ENCODE measurements at places on chromosomes 3 and 15.

DNA sequence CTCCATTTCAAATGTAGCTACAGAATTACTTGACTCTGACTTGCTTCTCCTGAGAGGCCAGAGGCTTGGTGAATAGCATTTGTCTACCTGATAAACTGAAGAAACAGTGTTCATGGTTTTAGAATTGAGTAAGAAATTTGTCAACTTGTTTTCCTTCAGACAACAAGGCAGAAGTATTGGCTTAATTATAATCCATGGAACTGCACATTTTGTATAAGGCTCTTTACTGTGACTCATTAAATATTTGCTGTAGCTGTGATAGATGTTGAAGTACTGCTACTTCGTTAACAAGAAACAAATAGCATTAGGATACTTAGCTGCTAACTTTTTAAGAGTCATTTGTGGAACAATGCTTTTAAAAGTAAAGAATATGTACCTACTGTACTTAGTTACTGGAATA, 4.6 kb downstream of the UNC13C start:
- no peak for DNase-seq

DNA sequence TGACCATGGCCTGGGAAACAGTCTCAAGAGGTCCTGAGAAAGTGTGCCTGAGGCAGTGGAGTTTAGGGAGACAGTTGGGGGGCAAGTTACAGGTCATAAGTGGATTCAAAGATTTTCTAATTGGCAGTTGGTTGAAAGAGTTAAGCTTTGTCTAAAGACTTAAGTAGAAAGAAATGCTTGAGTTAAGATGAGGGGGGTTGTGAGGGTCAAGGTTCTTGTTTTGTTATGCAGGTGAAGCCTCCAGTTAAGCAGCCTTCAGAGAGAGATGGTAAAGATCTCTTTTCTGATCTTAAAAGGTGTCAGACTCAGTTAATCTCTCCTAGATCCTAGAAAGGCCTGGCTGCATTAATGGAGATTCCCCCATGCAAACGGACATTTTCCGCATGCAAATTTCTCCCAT, 356.3 kb upstream of the C2CD4B start:
- no peak for DNase-seq

DNA sequence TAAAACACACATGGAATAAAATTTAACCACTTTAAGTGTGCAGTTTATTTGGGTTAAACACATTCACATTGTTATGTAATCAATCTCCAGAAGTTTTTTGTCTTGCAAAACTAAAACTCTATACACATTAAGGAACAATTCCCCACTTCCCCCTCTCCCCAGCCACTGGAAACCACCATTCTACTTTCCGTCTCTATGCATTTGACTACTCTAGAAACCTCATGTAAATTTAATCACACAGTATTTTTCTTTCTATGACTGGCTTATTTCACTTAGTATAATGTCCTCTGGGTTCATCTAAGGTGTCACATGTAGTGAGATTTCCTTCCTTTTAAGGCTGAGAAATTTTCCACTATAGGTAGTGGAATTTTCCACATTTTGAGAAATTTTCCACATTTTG, 568.7 kb upstream of the UBE2E2 start:
- no peak for DNase-seq

DNA sequence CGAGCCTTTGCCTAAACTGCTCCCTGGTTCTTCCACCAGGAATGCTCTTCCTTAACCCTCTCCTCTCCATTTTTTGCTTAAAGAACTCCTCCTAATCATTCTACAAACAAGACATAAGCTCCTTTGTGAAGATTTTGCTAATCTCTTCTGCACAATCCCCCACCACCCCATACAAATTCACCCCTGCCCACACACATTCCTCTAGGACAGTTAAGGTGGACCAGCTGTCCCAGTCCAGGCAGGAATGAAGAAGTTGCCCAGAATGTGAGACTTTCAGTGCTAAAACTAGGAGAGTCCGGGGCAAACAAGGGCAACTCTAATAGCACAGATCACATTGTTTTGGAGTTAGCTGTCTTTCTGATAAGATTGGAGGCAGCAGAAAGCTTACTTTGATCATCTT, 13.9 kb upstream of the FAM174B start:
- DNase-seq: no peak

GRCh38 chr3:13015286-13016082, 57.7 kb downstream of the IQSEC1 start:
- no peak for DNase-seq

- DNase-seq: no peak
These were observed 1.0 kb downstream of the SPTBN5 start for GRCh38 chr15:41892621-41893421.

GRCh38 chr3:179533274-179533673, 29.5 kb upstream of the ACTL6A start:
- no peak for DNase-seq

GRCh38 chr3:144968750-144969350, 997.2 kb downstream of the DIPK2A start:
- no peak for DNase-seq

GRCh38 chr3:117019082-117019713, 309.6 kb downstream of the TUSC7 start:
- peak; percentile 68 for DNase-seq

DNA sequence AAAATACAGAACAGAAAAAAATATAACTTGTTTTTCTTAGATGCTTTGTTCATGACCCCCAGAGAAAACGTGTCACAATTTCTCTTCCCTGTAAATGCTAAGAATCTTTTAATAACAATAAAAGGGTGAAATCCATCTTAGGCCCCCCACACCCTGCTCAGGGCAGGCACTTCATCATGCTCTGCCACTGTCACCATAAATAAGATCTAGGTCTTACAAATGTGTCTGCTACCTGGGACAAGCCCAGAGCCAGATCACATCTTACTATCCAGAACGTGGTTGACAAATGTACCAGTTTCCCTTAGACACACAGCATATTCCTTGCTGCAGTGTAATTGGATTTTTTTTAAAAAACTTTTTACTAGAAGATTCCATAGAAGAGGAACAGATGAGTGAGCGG, 795.4 kb downstream of the AGBL1 start:
- no peak for DNase-seq

DNA sequence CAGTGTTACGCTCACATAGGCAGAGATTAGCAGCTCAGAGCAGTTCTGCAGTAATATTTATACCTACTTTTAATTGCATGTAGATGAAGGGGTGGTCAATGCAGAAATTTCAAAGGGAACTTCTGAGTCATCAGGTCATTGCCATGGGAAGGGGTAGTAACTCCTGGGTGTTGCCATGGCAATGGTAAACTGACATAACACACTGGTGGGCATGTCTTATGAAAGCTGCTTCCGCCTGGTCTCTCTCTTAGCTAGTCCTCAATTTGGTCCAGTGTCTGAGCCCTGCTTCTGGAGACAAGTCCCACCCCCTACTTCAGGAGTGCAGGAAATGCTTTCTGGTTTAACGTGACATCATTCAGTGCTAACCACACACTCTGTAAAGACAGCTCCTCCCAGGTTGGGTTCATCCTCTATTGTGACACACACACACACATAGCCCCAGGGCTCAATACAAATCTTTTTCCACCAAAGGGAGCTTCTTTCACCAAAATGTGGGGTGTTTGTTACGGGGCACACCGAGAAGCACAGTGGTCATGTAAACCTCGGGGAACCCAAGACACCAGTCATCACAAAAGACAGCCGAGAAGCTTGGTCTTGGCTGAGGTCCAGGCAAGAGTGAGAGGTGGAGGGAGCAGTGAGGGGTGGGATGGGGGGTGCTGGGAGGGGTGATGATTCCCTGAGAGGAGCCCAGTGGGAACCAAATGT, 74.5 kb downstream of the TLE3 start:
- no peak for DNase-seq

- DNase-seq: no peak
These were observed 22.5 kb upstream of the PLXND1 start for GRCh38 chr3:129629011-129629410.

- DNase-seq: no peak
These were observed 49.2 kb downstream of the CYFIP1 start for GRCh38 chr15:22930782-22931484.

DNA sequence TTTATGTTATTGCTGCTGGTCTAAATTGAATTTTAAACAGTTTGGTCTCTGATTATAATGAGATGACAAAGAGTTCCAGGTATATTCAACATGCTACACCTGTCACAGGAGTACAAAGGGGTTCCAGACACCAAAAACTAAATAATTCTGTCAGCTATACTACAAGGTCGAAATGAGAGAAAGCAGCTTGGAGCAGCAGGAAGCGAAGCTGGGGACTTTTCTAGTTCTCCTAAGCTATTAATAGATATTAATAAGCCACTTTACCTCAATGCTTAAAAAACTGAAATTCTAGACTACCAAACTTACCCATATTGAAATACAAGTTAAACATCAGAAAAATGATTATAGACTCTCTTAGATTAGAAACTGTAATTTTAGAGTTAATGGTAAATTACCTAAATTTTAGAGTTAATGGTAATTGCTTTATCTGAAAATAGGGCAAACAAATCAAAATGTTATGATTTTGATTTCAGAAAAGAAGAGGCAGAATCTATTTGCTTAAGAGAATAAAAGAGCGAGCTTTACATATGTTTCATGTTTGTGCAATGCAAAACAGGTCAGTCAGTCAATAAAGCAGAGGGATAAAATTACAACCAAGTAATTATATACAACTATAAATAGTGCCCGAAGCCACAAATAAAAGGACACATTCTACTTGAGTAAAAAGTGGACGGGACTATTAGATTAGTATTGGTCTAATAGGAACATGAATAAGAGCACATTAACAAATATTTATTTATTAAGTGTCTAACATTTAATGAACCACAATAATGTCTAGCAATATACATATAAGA, 16.8 kb downstream of the HSPBAP1 start:
- DNase-seq: no peak

- DNase-seq: no peak
These were observed 14.0 kb downstream of the VPS13C start for GRCh38 chr15:62046078-62046743.

- no peak for DNase-seq
These were observed 56.5 kb downstream of the SIDT1 start for GRCh38 chr3:113588806-113589205.

GRCh38 chr3:15645740-15646501, 44.4 kb downstream of the BTD start:
- DNase-seq: no peak

DNA sequence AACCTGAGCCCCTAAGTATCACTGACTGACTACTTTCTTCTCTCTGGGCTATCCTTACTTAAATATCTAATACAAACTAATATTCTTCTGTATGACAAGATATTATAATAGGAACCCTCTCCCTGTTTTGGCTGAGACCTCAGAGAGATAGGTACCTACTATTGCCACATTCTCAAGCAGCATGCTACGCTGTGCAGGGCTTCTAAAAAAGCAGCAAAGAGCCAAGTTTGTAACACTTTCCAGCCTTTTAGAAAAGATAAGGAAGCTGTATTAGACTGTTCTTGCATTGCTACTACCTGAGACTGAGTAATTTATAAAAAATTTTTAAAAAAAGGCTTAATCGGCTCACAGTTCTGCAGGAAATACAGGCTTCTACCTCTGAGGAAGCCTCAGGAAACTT, 126.8 kb upstream of the ABI3BP start:
- DNase-seq: no peak

- no peak for DNase-seq
These were observed 31.5 kb upstream of the MLF1 start for GRCh38 chr3:158539414-158540014.

DNA sequence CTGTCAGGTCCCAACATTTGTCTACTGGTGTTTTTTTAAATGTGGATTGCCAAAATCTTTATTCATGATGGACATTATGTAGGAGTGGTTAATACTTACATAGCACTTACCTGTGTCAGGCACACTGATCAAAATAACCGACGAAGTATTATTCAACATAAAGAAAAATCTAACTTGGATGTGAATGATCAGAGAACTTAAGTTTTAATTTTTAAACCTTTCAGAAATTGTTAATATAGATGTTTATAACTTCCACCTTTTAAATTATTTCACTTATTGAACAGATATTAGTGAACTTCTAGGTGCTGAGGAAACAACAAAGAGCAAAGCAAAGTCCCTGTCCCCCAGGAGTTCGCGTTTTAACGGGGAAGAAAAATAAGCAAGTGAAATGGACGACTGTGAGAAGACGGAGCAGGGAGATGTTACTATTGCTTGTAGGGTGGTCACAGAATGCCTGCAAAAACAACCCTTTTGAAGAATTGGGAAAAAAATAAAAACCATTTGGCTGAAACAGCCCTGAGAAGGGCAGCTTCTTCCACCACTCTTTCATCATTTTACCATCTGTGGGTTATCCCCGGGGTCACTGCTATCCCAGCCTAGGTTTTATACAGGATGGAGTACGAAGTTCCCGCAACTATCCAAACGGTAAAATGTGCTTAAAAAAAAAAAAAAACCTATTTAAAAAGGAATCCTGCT, 915 bp upstream of the APH1B start:
- DNase-seq: no peak

DNA sequence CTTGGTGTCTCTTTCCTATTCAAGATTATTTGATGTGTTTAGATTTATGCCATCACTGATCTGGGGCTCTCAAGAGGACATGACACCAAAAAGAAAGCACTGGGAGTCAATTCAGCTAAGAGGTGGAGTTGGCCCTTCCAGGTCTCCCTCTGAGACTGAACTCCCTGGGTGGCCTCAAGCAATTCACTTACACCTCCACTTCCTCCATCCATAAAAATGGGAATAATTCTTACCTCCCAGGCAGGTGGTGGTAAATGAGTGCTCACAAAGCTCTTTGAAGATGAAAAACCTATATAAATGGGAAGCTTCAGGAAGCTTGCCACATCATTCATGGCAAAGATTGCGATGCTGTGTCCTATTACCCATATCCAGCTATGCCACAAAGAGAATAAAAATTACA, 59.2 kb upstream of the ICE2 start:
- no peak for DNase-seq

DNA sequence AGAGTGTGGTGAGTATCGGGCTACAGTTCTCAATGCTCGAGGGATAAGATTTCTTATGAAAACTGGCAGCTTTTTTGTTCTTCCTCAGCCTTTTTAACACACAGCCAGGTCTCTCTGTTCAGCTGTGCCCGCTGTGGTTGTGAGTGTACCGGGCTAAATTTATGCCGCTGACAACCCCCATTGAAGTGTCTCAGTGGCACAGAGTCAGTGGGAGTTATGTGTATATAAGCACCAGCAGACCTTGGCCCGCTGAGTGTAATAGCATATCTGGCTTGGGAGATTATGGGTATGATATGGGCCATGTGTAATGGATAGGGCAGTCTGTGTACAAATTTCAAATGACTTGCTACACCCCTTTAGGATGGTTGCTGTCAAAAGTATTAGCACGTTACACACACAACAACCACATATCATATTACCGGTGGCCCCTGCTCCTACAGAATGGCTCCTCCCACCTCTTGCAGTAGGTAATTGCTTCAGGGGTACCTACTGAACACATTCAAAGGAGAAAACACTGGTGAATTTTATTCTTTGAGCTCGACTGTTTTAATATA, 26.9 kb upstream of the NR2F2 start:
- DNase-seq: no peak

- no peak for DNase-seq
These were observed 643 bp downstream of the CDAN1 start for GRCh38 chr15:42736178-42736792.

DNA sequence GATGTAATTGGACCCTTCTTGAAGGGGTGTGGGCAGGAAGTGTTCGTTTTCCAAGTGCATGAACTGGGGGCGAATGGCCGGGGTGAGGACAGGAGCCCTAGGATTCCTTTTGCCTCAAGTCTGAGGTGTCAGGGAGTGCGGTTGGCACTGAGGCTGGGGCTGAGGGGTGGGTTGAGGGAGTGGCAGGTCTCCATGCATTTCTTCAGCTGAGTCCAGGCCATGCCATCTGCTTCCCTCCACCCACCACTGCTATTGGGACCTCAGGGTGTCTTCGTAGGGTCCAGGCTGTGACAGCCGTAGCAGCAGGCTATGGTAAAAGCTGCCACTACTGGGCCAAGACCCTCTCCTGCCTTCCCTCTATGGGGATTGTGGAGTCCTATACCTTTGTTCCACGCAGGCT, 25.6 kb upstream of the TSPAN3 start:
- DNase-seq: no peak
